ENCODE measurements at places on chromosomes 16 and 17.

DNA sequence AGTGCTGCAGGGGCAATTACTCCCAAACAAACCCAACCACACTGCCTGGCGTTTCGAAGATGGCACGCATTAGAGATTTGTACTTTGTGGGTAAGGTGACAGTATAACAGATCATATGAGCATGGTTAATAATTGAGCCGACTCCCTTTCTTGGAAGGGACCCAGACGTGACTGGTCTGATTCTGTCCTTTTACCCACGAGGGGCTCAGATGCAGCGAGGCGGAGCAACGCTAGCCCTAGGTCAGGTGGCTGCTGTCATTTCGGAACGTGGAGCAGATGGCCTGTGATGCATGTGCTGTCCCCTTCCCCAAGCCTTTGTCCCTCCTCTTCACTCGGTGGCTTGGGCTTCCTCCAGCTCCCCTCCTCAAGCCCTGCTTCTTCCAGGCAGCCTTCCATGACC, 84.2 kb downstream of the SNX29 start:
- DNase-seq, result no peak

GRCh38 chr17:31880311-31880710, 21.2 kb downstream of the UTP6 start:
- no peak for DNase-seq

GRCh38 chr16:11668623-11669379, 546 bp downstream of the SNN start:
- peak; percentile 55 for DNase-seq

DNA sequence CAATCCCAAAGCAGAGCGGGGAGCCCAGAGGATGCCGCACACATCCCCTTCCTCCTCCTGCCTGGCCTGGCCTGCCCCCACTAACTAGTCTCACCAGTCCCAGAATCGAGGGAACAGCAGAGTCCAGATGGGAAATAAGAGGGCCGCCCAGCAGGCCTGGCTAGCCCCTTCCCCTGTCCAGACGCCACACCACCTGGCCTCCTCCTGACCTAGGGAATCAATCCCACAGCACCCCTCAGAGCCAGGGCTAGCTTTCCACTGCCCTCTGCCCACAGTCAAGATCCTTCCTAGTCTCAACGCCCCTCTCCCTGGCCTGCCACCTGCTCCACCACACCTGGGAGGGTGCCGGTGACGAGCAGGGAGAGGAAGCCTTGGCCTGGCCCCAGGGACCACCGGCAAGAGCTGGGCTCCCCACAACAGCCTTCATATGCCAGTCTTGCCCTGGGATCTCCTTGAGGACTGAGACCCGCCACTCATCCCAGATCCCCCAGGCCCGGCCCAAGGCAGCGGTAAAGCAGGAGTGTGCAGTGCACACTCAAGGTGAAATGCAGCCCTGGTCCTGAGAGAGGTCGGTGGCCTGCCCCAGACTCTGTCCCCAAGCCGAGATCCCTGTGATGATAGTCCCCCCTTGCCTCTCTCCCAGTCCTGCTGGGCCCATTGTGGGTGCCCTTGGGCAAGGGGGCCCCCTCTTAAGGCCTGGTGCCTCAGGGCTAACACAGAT, 27.9 kb downstream of the KATNB1 start:
- DNase-seq, result no peak

DNA sequence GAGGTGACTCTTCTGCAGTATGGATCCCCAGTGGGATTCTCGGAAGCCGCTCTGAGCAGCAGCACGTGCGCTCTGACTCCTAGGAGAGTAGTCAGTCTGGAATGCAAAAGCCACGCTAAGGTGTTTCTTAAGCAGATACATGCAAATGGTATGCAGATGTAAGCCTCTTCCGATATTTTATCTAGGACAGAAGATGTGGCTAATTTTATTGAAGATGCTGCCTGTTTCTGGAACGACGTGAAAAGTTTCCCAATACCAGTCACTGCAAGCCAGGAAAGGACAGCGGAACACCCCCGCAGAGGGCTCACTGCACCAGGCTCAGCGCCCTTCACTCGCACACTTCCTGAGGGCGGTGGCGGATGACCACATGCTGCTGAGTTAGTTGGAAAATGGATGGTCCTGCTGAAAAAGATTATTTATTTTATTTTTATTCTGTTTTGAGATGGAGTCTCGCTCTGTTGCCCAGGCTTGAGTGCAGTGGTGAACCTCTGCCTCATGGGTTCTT, 10.1 kb downstream of the FADS6 start:
- no peak for DNase-seq

DNA sequence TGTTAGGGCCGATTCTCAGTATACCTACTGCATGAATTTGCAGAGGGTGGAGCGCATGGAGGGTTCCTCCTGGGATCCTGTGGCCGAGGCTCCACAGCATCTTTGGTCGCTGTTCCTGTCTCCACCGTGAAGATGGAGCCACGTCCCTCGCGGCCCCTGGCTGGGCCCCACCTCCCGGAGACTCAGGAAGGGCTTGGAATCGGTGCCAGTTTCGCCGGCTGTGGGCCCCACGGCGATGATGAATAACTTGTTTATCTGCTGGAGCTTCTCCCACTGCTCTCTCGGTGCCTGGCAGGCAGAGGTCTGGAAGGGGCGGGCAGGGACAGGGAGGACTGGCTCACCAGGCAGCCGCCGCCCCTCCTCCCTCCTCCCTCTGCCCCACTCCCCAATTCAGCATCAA, 8.1 kb downstream of the SLC5A11 start:
- DNase-seq, result no peak

DNA sequence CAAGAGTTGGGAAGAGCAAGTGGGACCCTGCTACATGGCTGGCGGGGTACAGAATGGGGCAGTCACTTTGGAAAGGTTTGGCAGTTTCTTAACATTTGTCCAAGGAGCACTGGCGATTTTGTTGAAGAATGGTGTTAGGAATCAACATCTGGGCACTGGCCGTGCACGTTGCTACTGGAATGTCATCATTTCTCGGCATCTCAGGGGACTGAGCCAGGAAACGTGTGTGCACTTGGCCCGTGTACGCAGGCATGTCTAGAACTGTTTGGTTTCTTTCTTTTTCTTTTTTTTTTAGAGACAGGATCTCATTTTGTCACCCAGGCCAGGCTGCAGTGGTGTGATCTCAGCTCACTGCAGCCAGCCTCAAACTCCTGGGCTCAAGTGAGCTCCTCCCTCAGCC, 17.3 kb upstream of the FOXK2 start:
- no peak for DNase-seq

- peak; percentile 6 for DNase-seq
Measured at GRCh38 chr17:80499560-80499959, 23.2 kb upstream of the NPTX1 start.

- no peak for DNase-seq
Measured at GRCh38 chr16:81221731-81222130, 16.8 kb upstream of the BCO1 start.

- DNase-seq, result no peak
Measured at GRCh38 chr17:42273474-42274252, 2.5 kb downstream of the STAT5B start.

DNA sequence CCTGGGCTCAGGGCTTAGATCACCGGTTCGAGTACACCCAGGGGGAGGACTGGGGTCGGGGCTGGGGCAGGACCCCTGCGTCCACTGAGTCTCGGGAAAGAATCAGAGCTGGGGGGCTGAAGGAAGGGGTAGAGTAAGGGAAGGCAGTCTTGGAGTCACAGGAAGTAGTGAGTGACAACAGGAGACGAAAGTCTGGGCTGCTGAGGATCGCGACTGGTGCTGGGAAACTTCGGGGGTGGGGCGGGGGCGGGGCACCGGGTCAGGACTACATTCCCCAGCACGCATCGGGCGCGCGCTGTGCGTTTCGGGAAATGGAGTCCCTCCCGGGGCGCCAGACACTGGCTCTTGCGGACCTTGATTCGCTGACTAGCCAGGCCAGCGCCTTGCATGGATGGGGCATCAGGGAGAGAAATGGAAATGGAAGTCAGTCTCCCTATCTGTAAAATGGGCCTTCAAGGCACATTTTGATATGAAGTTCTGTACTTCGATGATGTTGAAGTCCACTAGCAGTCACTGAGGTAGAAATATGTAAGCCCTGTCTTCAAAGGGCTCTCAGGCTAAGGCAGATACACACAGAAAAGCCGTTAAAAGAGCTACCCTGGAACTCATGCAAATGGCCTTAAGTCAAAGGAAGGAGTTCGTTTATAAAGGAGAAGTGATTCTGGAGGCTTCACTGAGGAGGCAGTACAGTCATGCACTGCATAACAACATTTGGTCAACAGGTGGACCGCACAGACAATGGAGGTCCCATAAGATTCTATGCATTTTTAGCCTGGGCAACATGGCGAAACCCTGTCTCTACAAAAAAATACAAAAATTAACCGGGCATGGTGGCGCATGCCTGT, 697 bp downstream of the CTF1 start:
- DNase-seq, result peak; percentile 96

DNA sequence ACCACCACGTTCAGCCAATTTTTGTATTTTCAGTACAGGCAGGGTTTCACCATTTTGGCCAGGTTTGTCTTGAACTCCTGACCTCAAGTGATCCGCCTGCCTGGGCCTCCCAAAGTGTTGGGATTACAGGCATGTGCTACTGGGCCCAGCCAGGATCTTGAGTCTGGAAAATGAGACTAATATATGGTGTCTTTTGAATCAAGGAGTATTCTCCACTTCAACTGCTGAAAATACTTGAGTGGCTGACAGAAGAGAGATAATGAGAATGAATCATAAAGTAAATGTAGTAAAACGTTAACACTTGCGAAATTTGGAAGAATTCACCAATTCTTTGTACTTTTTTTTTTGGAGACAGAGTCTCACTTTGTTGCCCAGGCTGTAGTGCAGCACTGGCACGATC, 16.6 kb downstream of the SMYD4 start:
- DNase-seq, result no peak

- peak; percentile 38 for DNase-seq
Measured at GRCh38 chr17:82779541-82779940, 27.7 kb downstream of the TBCD start.

- DNase-seq, result no peak
Measured at GRCh38 chr17:78995022-78995760, 14.4 kb downstream of the CANT1 start.

DNA sequence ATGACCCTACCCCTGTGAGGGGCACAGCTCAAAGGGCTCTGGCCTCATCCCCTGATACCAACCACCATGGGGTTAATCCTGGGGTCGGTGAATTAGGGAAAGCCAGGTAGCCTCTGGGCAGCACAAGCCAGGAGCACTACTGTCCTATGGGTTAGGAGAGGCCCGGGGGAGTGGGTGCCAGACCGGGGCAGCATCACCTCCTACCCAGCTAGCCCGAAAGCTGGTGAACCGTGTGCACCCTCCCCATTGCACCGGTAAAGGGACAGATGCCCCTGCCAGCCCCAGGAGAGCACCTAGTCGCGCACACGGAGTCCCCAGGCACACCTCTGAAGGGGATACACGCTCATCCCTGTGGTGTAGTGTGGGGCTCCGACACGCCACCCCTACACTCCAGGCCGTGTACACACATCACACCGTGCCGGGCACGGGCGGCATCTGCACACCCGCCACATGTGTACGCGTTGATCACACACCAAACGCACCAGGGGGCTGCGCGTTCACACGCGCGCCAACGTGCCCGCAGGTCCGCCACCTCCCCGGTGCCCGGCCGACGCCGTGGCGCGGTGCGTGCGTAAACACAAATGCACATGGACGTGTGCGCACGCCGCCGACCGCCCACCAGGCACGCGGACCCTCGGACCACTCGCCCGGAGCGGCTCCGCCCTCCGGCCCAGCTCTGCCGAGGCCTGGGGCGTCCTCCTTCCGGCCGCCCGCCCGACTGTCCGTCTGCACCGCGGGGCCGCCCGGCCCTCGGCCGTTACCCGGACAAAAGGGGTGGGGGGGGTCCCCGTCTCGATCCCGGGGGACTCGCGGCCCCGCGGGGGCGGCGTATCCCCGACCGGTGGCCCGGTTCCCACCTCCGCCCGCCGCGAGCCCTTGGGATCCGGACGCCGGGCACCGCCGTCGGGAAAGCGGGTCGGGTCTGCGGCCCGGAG, 785 bp downstream of the UBALD1 start:
- peak; percentile 60 for DNase-seq

- no peak for DNase-seq
Measured at GRCh38 chr16:54180421-54181359, 105.9 kb downstream of the IRX3 start.

GRCh38 chr16:49617710-49618330, 238.1 kb downstream of the ZNF423 start:
- DNase-seq, result no peak

- DNase-seq, result no peak
Measured at GRCh38 chr17:1907909-1908698, 78.3 kb downstream of the RPA1 start.

GRCh38 chr17:27811961-27812360, 11.6 kb upstream of the NOS2 start:
- no peak for DNase-seq

GRCh38 chr16:66298571-66299120, 67.8 kb upstream of the CDH5 start:
- DNase-seq, result no peak

DNA sequence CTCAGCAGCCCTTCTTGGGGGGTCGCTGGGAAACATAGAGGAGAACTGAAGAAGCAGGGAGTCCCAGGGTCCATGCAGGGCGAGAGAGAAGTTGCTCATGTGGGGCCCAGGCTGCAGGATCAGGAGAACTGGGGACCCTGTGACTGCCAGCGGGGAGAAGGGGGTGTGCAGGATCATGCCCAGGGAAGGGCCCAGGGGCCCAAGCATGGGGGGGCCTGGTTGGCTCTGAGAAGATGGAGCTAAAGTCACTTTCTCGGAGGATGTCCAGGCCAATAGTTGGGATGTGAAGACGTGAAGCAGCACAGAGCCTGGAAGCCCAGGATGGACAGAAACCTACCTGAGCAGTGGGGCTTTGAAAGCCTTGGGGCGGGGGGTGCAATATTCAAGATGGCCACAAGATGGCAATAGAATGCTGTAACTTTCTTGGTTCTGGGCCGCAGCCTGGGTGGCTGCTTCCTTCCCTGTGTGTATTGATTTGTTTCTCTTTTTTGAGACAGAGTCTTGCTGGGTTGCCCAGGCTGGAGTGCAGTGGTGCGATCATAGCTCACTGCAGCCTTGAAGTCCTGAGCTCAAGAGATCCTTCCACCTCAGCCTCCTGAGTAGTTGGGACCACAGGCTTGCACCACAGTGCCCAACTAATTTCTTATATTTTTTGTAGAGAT, 3.4 kb downstream of the STH start:
- DNase-seq, result peak; percentile 72

DNA sequence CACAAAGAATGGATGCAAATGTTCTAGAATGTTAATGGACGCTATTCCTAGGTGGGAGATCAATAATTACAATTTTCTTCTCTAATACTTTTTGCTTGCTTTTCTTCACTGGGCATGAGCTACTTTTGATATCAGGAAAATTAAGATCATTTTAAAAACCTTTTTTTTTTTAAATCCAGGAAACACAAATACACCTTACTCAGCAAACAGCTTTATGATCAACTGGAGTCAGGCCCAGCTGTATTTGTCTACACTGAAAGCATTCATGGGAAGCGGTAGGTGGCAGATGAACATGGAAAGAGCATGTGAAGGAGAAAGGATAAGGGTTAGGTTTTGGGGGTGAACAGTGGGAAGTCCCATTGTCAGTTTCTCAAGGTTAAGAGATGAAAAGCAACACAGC, 97.8 kb downstream of the WDR59 start:
- no peak for DNase-seq

GRCh38 chr16:70651524-70651923, 5.2 kb downstream of the IL34 start:
- no peak for DNase-seq

GRCh38 chr16:59886021-59886420, 1151.9 kb upstream of the GOT2 start:
- peak; percentile 42 for DNase-seq

- no peak for DNase-seq
Measured at GRCh38 chr16:51271156-51271701, 120.2 kb upstream of the SALL1 start.
